ENCODE measurements at places on chromosomes 2 and 18.

DNA sequence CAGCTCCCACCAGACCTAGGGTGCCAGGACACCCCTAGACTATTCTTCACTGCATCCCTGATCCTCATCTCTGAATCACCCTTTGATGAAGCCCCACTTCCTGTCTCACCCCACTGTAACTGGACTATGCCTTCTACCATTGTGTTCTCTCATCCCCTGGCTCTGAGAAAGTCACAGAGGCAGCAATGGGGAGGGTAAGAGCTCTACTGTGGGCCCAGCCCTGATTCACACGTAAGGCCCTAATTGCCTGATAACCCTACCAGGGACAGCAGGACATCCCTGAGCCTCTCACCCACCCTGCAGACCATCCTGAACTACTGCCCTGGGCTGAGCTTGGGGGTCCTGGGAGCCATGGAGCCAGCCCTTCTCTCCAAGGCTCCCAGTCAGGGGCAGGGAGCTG is 1.5 kb upstream of the PROM2 start:
- no peak for DNase-seq

- DNase-seq = no peak
These were observed 109.6 kb upstream of the UNC80 start for GRCh38 chr2:209662021-209662420.

DNA sequence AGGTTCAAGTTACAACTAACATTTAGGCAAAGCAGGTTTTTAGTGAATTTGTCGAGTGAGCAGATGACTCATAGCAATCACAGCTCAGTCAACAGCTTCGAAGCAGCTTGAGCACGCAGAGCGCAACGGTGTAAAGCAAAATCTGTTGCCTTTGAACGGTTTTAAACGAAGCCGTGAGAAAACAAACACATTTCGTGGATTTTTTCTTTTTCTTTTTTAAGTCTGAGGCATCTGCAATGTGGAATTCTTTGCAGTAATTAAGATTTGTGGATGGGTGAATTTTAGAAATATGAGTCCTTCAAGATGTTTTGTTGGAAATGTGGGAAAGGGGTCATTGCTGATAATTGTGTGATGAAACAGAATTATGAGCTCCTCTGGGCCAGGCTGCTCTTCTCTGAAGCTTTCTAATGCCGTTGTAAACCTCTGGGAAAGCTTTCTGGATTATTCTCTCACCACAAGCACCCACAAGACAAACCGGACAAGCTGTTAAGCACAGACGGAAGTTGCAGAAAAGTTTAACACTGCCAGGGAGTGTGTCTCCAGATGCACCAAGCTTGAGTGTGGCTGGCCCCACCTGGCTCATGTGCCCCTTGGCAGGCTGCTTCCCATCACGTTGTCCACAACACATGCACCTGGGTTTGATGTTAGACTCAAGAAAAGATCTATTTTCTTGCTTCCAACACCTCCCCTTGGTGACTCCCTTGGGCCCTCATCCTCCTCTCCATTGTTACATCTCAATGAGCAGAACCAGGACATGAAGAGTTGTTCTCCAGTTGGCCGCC is 224.7 kb downstream of the ACKR3 start:
- no peak for DNase-seq

DNA sequence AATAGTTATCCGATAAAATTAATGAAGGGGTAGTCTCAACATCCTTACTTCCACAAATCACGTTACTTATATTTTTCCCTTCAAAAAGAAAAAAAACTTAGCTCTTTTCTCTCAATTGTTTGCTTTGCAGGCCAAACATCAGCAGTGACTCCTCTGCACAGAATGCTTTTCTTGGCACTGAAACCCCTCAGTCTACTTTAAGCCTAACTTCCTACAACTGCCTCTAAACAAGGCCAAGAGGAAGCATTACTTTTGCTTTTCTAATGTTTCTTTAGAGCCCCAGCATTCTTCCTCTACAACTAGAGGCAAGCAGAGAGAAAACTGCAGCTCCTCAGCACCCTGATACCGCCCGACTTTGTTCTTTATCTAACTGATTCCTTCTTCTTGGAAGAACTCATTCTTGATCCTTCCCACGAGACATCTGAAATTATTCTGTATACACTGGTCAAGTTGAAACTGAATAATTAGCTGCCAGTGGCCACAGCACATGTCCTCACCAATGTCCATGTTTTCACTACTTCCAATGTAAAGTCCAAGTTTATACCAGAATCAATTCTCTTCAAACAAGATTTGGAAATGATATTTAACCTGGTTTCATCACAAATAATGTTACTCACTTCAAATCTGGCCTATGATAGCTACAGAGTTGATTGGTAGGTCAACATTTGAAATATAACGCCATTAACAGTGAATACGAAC is 55.3 kb downstream of the DTNB start:
- DNase-seq = peak; percentile 77

GRCh38 chr2:133642791-133643191 is 74.5 kb upstream of the NCKAP5 start:
- DNase-seq = peak; percentile 8

DNA sequence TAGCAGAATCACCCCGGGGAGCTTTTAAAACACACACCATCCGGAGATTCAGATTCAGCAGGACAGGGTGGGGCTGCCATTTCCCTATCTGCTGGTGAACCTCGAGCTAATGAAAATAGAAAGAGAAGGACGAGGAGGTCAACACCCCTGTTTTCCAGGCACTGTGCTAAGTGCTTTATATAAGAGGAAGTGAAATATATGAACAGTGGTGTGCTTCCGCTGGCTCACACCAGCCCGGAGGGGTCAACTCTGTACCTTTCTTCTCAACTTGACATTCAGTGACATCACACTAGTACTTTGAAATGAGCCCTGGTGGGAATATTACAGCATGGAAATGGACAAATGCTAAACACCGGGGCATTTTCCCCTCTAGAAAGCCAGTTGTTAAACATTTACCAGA is 108.3 kb upstream of the LTBP1 start:
- no peak for DNase-seq

DNA sequence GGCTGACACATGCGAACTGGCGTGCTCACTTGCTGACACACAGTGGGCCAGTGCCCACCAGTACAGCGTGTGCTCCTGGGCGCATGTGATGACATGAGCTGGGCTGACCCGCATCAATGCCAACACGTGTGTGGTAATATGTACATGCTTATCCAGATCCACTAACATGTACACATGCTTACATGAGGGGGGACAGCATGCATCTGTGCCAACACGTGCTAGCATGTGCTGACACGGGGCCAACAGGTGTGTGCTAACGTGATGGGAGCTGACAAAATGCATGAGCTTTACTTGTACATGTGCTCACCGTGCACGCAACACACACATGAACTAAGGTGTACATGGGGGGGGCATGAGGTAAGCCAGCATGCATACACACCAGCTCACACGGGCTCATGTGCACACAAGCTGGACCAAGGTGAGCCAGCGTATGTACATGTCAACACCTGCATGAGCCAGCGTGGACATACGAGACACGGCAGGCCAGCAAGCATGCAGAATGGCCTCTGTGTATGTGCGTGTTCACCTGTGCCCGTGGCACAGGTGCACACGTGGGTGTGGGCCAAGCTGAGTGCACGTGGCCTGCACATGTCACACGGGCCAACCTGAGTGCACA is 28.5 kb downstream of the GPC1 start:
- DNase-seq = no peak

DNA sequence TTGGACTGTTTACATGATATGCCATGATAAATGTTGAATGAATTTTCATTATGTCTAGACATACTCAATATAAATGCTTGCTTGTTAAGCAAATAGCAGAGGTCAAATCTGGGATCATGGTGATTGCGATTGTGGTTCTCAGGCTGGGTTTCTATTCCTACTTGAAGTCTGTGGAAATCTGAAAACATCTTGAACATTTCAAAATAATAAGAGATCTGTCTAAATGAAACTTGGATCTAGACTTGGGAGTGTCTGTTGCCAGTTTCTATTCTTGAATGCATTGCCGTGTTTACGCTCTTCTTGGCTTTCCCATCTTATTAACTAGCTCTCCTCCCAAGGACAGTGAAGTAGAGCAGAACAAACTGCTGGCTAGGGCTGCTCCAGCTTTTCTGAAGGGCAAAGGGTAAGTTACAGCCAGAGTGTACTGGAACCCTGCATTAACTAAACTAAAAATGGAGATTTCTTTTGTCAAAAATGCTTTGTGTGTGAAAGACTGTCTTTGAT is 127.7 kb downstream of the DTNA start:
- no peak for DNase-seq

- DNase-seq = no peak
These were observed 95.5 kb upstream of the STK17B start for GRCh38 chr2:196266855-196267254.

GRCh38 chr2:170307052-170307451 is 129.1 kb downstream of the MYO3B start:
- no peak for DNase-seq

GRCh38 chr2:55907686-55908085 is 15.9 kb downstream of the EFEMP1 start:
- no peak for DNase-seq

GRCh38 chr2:202116691-202117090 is 43.6 kb downstream of the KIAA2012 start:
- DNase-seq = no peak

DNA sequence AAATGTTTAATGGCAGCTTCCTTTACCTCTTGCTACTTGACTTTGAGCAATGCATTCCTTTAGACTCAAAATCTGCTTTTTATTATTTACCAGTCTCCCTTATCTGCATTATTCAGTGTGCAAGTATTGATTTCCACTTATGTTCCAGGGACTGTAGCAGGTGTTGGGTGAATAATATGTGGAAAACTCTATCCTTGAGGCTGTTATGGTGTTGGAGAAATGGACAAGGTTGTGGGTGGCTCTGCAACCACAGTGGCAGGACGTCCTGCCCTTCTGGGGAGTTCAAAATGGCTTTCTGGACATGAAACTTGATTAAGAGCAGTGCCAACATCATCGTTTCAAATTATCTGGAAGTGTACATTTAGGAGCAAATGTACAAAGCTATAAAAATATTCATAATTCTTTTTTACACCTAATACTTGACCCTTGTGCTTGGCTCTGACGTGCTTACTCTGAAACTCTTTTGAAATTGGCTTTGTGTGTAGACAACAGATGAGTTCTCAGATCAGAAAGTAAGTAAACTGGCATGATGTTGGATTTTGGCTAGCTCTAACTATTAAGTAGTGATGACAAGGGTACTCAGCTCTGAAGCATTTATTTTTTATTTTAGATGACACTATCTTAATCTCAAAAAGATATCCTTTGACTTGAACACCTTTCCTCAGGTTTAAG is 766.2 kb downstream of the DPP10 start:
- DNase-seq = no peak

DNA sequence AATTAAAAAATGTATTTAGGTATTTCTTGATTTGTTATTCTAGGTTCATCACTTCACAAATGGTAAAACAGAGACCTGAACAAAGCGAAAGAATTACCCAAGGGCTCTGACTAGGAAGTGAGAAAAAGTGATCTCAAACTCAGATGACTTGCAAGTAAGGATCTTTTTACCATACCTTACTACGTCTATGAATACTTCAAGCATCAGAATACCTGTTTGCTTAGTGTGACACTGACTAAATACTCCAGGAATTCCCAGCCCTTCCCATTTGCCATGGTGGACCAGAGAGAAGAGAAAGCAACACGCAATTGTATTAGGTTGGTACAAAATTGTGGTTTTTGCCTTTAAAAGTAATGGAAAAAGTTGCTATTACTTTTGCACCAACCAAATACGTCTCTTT is 35.8 kb upstream of the FIGN start:
- peak; percentile 57 for DNase-seq

Measured in kidney glomerular epithelial cell (primary cell).